ENCODE measurements at places on chromosomes 5 and 9. TPM values are rescaled to one million over a fixed set of nuclear protein-coding genes. Genes with fewer than 3 reads are reported as not detected.

- H3K36me3 ChIP-seq, result no peaks in the 10 kb centered on the region
- H3K4me1 ChIP-seq, result no peaks in the 10 kb centered on the region
- no peak overlapping the region for H3K27ac ChIP-seq
- H3K27me3 ChIP-seq, result no peaks in the 10 kb centered on the region
Measured at GRCh38 chr5:174344335-174344734, 298.8 kb downstream of the NSG2 start.

GRCh38 chr5:134141331-134142050 is 27.0 kb downstream of the TCF7 start:
- peak overlapping the region; percentile 68 for H3K27ac ChIP-seq
- no peak overlapping the region for H3K4me3 ChIP-seq
- H3K4me1 ChIP-seq, result peaks cover 62% of the 10 kb centered on the region
- H3K36me3 ChIP-seq, result peaks cover 87% of the 10 kb centered on the region
- no peaks in the 10 kb centered on the region for H3K27me3 ChIP-seq

DNA sequence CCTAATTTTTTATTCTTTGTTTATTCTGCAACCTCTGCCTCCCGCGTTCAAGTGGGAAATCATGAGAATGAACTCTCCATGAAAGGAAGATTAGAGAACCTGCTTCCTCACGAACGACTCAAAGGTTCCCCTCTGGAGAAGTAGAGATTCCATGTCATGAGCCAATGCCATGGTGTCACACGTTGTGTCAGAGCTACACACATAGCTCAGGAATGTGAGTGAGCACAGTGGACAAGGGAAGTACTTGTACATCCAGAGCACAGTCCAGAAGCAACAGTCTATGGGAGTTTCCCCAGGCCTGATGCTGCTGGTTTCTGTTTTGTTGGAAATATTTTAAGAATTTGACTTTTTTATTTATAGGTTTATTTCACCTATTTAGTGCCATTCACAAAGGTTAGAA is 26.8 kb upstream of the PPP2CA start:
- no peaks in the 10 kb centered on the region for H3K36me3 ChIP-seq
- no peak overlapping the region for H3K27ac ChIP-seq
- no peak overlapping the region for H3K4me3 ChIP-seq
- no peak for DNase-seq

PCDHGA11 gene
- total RNA-seq, result 0.40 TPM

SPTAN1 gene
- total RNA-seq, result 420 TPM

DNA sequence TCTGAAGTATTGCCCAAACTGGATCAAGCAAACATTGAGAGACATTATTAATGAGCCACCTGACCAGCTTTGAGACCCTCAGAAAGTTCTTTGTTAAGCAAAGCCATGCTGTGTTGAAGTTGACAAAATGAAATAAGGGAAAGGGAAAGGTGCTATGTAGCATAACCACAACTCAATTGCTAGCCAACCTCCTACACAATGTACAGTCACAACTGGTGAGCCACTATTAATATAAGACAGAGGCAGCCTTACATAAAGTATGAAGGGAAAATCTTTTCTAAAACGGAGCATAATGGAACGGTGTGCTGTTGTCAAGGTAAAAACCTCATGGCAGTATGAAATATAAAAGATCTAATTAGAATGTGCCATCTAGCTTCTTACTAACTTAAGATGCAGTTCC is 375.8 kb upstream of the ST8SIA4 start:
- DNase-seq, result no peak
- H3K4me3 ChIP-seq, result no peak overlapping the region
- no peak overlapping the region for H3K27ac ChIP-seq
- no peaks in the 10 kb centered on the region for H3K27me3 ChIP-seq

PLEKHG4B gene
- not detected for total RNA-seq

DNA sequence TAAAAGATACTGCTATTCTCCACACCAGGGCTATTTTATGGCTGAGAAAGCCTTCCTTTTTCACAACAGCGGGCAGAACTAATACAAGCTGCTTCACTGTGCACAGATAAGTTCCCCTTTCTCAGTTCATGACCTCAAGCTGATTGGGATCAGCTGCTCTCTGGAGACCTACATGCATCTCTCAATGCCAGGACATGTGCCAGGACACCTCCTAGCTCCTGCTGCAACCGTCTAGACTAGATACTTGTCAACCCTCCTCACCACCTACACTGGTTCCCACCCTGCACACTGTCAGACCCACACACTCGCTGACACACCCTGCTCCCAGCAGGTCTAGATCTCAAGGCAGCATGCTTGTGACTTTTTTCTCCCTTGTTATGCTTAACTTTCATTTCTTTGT is 39.8 kb downstream of the STARD4 start:
- H3K36me3 ChIP-seq, result no peaks in the 10 kb centered on the region
- no peaks in the 10 kb centered on the region for H3K4me1 ChIP-seq
- no peak for DNase-seq
- no peaks in the 10 kb centered on the region for H3K27me3 ChIP-seq
- H3K27ac ChIP-seq, result no peak overlapping the region

TOR1B gene
- total RNA-seq, result 20.2 TPM

DNA sequence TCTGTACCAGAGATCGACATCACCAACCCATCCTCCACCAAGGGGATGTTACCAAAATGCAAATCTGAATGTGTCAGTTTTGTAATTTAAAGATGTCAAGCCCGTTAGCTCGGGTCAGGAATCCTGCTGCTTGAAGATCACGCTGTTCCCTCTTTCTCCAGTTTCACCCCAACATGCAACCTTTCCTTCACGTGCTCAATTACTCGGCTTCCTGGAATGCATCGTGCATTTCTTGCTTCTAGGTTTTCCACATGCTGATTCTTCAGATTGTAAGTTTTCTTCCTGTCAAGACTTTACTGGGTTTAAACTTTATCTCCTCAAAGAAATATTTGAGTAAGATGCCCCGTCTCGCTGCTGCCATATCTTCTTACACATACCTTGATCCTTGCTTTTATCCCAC is 209.5 kb upstream of the SNX2 start:
- H3K27me3 ChIP-seq, result no peaks in the 10 kb centered on the region
- DNase-seq, result no peak
- no peaks in the 10 kb centered on the region for H3K36me3 ChIP-seq
- no peak overlapping the region for H3K27ac ChIP-seq
- H3K4me1 ChIP-seq, result no peaks in the 10 kb centered on the region

ANKH gene
- 78.0 TPM for total RNA-seq

GPBP1 gene
- total RNA-seq, result 104 TPM

PHF24 gene
- total RNA-seq, result not detected

C5orf58 gene
- total RNA-seq, result not detected

HDAC3 gene
- total RNA-seq, result 66.0 TPM

DNA sequence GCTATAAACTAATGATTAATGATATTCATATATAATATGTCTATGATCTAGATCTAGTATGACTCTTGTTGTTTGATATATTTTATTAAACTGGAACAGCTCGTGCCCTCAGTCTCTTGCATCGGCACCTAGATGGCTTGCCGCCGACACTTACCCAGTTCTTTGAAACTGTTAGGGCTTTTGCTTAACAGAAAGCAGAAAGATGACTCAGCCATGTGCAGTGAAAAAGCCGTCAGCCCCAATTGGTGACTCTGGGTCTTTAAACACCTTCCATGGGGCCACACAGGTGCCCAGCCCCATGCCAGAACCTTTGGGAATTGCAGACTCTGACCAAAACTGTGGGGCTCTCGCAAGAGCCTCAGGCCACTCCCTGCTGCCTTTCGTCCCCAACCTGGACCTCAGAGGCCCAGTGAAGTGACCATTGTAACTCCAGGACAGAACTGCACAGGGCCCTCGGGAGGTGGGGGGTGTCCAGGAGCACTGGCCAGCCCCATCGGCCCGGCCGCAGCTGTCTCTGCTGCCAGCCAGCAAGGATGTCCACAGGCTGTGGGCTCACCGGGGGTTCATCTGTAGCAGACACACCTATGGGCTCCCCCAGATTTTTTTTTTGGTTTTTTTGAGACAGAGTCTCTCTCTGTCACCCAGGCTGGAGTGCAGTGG is 7.8 kb downstream of the LCN10 start:
- H3K27me3 ChIP-seq, result no peaks in the 10 kb centered on the region
- no peak overlapping the region for H3K27ac ChIP-seq
- H3K4me3 ChIP-seq, result no peak overlapping the region
- H3K36me3 ChIP-seq, result no peaks in the 10 kb centered on the region

QRFP gene
- not detected for total RNA-seq

- no peaks in the 10 kb centered on the region for H3K36me3 ChIP-seq
- peaks cover 10% of the 10 kb centered on the region for H3K27me3 ChIP-seq
- no peak for DNase-seq
- H3K4me1 ChIP-seq, result no peaks in the 10 kb centered on the region
- H3K27ac ChIP-seq, result no peak overlapping the region
- no peak overlapping the region for H3K4me3 ChIP-seq
Measured at GRCh38 chr5:140083120-140083519, 30.8 kb upstream of the PURA start.

- no peak overlapping the region for H3K4me3 ChIP-seq
- H3K36me3 ChIP-seq, result no peaks in the 10 kb centered on the region
- no peak overlapping the region for H3K27ac ChIP-seq
- no peak for DNase-seq
Measured at GRCh38 chr5:172312286-172312685, 28.7 kb upstream of the UBTD2 start.

GRCh38 chr5:40746703-40747102 is 9.1 kb downstream of the TTC33 start:
- peaks cover 11% of the 10 kb centered on the region for H3K36me3 ChIP-seq
- H3K27me3 ChIP-seq, result no peaks in the 10 kb centered on the region
- no peak for DNase-seq
- H3K27ac ChIP-seq, result no peak overlapping the region

DNA sequence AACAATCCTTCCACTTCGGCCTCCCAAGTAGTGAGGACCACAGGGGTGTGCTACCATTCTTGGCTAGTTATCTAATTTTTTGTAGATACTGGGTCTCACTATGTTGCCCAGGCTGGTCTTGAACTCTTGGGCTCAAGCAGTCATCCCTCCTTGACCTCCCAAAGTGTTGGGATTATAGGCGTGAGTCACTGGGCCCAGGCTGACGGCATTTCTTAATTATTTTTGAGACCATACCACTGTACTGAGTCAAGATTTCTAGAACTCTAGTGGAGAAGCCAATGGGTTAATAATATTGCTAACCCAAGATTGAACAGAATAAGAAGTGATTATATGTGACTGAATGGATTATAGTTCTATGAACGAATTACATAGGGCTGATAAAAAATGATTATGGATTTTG is 66.7 kb downstream of the TARS1 start:
- no peak overlapping the region for H3K27ac ChIP-seq
- DNase-seq, result no peak
- H3K4me3 ChIP-seq, result no peak overlapping the region
- H3K36me3 ChIP-seq, result no peaks in the 10 kb centered on the region

- no peak overlapping the region for H3K4me3 ChIP-seq
- peaks cover 3% of the 10 kb centered on the region for H3K4me1 ChIP-seq
- no peaks in the 10 kb centered on the region for H3K27me3 ChIP-seq
Measured at GRCh38 chr9:2271426-2271825, 256.3 kb downstream of the SMARCA2 start.

GRCh38 chr9:111852291-111852690 is 44.3 kb upstream of the UGCG start:
- no peak overlapping the region for H3K4me3 ChIP-seq
- H3K36me3 ChIP-seq, result no peaks in the 10 kb centered on the region
- H3K27me3 ChIP-seq, result no peaks in the 10 kb centered on the region
- no peak for DNase-seq
- H3K27ac ChIP-seq, result no peak overlapping the region

IFNA13 gene
- total RNA-seq, result not detected

DNA sequence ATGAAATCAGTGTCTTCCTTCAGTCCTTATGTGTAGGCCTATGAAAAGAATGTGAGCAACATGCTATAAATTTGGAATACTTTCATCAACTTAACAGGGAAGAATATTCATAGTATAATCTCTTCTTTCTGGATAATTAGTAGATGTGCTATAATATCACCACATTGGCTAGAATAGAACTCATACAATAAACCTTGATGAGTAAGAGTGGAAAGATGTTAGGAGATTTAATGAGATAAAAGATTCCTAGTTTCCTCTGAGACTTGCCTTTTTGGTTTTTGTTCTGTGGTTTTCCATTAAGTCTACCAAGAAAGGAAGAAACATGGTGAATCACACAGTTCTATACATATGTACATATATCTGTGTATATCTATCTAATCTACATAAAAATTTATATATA is 301.8 kb upstream of the PRR16 start:
- H3K4me3 ChIP-seq, result no peak overlapping the region
- H3K27me3 ChIP-seq, result no peaks in the 10 kb centered on the region
- no peak overlapping the region for H3K27ac ChIP-seq
- no peaks in the 10 kb centered on the region for H3K4me1 ChIP-seq

RGMB gene
- total RNA-seq, result 1.5 TPM

PTGER4 gene
- total RNA-seq, result 117 TPM

RNF180 gene
- total RNA-seq, result not detected

GRCh38 chr5:115470921-115471320 is 73.7 kb downstream of the FEM1C start:
- no peaks in the 10 kb centered on the region for H3K4me1 ChIP-seq
- DNase-seq, result no peak
- no peak overlapping the region for H3K27ac ChIP-seq
- no peak overlapping the region for H3K4me3 ChIP-seq
- no peaks in the 10 kb centered on the region for H3K27me3 ChIP-seq
